ENCODE measurements at places on chromosomes 6 and 20.
A peak's percentile ranks its signal among the peaks of the same experiment; 100 is the strongest.

GRCh38 chr20:3698591-3699001 is 13.8 kb downstream of the SIGLEC1 start:
- DNase-seq = no peak

DNA sequence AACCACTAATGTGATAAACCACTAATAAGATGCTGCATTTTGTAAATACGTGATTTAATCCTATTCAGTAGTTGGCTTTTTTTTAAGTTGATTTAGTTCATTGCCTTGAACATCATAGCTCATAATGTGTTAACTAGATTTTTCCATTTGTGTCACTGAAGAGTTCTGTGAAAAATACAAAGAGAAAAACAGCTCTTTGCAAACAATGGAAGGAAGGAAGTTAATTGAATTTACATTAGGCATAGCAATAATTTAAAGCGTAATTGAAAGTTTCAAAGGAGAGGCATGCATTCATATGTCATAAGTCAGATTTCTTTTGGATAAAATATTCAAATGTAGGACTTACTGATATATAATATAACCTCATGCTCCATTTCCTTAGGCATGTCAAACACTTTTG is 102.3 kb downstream of the TBC1D7 start:
- DNase-seq = no peak

DNA sequence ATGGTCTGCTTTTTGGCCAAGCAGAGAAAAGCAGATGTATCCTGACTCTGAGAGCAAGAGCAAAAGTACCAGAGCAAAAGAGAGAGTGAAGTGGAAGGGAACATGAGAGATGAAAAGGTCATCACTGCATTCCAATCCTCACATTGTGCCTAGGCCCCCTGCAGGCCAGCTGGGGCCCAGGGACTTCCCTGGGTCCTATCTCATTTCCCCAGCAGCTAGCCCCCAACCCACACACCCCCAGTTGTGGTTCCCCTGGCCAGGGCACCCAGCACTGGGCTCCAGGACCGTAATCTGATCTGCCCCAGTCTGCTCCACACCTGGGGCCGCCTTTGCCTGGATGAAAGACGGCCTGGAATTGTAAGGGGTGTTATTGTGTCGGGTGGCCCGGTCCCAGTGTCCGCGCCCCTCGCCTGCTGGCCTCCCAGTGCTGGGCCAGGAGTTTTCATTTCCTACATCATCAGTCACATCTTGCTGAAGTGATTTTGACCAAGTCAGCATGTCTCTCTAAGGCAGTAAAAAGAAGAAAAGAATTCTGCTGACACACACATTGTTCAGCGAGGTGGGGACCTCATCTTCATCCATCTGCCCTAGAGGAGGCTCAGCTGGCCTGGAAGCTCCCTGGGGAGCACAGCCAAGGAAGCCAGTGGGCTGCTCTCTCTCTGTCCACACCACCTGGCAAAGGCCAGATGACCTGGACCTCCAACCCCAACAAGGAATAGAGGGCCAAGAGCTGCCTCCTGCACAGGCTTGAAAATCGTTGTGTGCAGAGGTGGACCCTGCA is 4.0 kb upstream of the BMP7 start:
- DNase-seq = no peak

DNA sequence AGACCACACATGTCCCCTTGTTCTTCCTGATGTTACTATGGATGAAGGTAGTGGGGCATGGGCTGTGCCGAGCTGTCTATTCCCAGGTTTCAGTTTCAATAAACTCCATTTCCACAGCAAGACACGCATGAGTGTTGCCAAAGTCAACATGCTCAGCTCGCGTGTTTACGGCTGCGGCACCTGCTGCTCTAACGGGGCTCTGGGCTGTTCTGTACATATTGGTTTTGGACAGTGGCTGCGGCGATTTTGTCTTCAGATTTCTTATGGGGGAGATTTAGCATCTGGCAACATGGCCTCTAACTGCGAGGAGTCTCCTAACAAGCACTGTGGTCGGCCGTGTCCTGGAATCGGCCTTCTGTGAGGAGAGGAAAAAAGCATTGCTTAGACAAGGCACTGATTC is 58.6 kb downstream of the TMEM242 start:
- no peak for DNase-seq

DNA sequence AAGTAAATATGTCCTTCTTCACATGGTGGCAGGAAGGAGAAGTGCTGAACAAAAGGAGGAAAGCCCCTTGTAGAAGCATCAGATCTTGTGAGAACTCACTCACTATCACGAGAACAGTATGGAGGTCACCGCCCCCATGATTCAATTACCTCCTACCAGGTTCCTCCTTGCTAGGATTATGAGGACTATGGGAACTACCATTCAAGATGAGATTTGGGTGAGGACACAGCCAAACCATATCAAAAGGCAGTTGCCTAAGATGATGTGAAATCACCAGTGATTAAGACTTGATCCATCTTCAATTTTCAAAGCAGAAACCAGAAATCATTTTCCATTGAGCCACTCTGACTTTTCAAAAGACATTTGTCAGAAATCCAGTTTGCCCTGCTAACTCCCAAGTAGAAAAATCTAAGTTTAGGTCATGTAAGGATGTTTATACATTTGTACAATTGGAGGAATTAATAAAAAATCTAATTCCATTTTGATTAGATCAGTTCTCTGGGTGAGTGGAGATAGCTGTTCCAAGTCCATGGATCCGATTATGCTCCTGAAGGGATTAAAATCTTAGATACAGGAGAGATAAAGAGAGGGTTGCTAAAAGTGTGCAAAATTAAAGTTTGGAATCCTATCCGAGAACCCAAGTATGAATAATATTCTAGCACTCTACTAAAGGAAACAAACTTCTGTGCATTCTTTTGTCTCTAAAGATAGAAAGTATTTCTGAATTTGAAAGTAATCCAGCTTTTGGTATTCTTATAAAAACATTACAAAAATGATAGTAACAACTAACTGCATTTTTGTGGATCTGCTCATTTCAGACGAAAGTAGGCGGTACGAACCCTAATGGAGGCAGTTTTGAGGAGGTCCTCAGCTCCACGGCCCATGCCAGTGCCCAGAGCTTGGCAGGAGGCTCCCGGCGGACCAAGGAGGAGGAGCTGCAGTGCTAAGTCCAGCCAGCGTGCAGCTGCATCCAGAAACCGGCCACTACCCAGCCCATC is 39.5 kb downstream of the HDDC2 start:
- peak; percentile 56 for DNase-seq

All from fibroblast of skin of left quadriceps (primary cell).